Activated CD4-positive, alpha-beta T cell treated with anti-CD3 and anti-CD28 coated beads for 36 hours (primary cell): ENCODE measurements at places on chromosomes 13 and 19.

GRCh38 chr19:5127717-5128116 lies 158.8 kb downstream of the KDM4B start:
- H3K27ac ChIP-seq, result no peak overlapping the region
- H3K4me1 ChIP-seq, result peaks cover 27% of the 10 kb centered on the region
- H3K36me3 ChIP-seq, result peaks cover 3% of the 10 kb centered on the region
- H3K27me3 ChIP-seq, result no peaks in the 10 kb centered on the region

- H3K27me3 ChIP-seq, result peaks cover 5% of the 10 kb centered on the region
- H3K4me1 ChIP-seq, result peaks cover 13% of the 10 kb centered on the region
- H3K27ac ChIP-seq, result no peak overlapping the region
- no peak for DNase-seq
Observed at GRCh38 chr13:67223742-67224141, 6.4 kb downstream of the PCDH9 start.

DNA sequence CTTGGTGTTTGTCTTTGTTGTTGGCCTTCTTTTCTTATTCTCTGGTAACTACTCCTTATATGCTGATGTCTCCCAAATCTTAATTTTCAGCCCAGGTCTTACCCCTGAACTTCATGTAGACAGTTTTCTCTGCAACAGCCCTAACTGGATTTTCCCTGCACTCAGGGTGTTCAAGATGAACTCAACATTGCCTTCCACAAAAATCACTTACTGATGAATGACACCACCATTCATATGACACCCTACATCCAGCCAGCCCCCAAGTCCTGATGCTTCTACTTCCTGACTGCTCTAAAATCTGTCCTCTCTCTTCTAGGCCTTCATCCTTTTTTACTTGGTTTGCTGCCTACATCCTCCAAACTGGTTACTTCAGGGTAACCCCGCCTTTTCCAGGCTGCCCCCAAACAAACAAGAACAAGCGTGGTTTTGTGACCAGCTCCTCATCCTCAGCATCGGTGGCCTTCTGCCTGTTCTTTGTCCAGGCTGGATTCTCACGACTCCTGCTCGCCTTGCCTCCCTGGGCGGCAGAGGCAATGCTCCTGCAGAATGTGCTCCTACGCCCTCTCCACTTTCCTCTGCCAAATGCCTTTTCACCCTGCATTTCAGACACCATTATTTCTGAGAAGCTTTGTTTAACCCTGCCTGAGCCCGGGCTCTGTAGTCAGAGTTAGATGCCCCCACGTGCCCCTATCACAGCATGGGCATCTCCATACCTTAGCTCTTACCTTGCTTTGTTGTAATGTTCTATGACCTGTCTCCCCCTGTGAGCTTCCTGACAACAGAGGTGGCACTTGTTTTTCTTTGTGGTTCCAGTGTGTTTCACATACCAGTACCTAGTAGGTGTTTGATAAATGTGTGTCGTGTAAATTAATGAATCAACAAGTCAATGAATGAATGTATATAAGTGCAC lies 61.8 kb downstream of the WDFY2 start:
- H3K27me3 ChIP-seq, result no peaks in the 10 kb centered on the region
- peaks cover 8% of the 10 kb centered on the region for H3K36me3 ChIP-seq
- peak overlapping the region; percentile 90 for H3K27ac ChIP-seq
- H3K4me1 ChIP-seq, result peaks cover 43% of the 10 kb centered on the region
- DNase-seq, result no peak

DNA sequence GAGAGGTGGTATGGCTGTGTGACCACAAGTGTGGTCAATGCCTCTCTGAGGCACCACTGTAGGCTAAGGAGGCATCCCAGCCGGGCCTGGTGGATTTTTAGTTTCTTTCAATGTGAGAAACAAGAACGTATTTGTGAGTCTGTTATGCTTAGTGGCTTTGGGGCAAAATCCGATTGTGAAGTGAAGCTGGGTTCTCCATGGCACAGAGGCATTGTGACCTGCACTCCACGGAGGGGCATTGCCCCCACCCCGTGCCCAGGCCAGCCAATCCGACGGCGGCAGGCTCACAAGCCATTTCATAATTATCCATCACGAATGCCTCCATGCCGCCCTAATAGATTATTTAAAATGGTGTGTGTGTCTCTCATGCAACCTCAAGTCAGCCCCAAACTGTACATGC lies 151.6 kb downstream of the ZNF536 start:
- H3K4me3 ChIP-seq, result no peak overlapping the region
- DNase-seq, result no peak
- peaks cover 5% of the 10 kb centered on the region for H3K27me3 ChIP-seq
- H3K27ac ChIP-seq, result no peak overlapping the region

- no peak overlapping the region for H3K27ac ChIP-seq
- no peaks in the 10 kb centered on the region for H3K4me1 ChIP-seq
- H3K36me3 ChIP-seq, result no peaks in the 10 kb centered on the region
- H3K27me3 ChIP-seq, result peaks cover 5% of the 10 kb centered on the region
- no peak for DNase-seq
Observed at GRCh38 chr19:39795001-39795400, 16.3 kb downstream of the LEUTX start.
